A549 treated with ZK216348 at 1 μM for 4 hours (cell line): ENCODE measurements at places on chromosomes 7 and 10. TPM values are rescaled to one million over a fixed set of nuclear protein-coding genes. Genes with fewer than 3 reads are reported as not detected.

NOS3 gene
- 0.07 to 1.0 TPM (median 0.46 TPM) in 5 replicates for total RNA-seq

DPYSL4 gene
- 12.5 to 21.5 TPM (median 19.3 TPM) in 5 replicates for total RNA-seq

PTPRZ1 gene
- total RNA-seq = not detected in 5 replicates

CPVL gene
- total RNA-seq = 0.20 to 0.86 TPM (median 0.41 TPM) in 4 of 5 replicates, not detected in the other

FAM25C gene
- 1.5 to 4.0 TPM (median 2.4 TPM) in 3 of 5 replicates, not detected in the others for total RNA-seq

SLC16A9 gene
- 0.08 to 0.26 TPM (median 0.13 TPM) in 5 replicates for total RNA-seq

FEZF1 gene
- not detected in 5 replicates for total RNA-seq

KCTD7 gene
- total RNA-seq = 4.1 to 7.2 TPM (median 6.5 TPM) in 5 replicates

DGKI gene
- 0.11 to 0.97 TPM (median 0.35 TPM) in 3 of 5 replicates, not detected in the others for total RNA-seq

TMEM184A gene
- 6.8 to 14.2 TPM (median 11.3 TPM) in 5 replicates for total RNA-seq

SFTPD gene
- 0.19 to 0.41 TPM (median 0.21 TPM) in 5 replicates for total RNA-seq

PHYHIPL gene
- 0.13 to 0.44 TPM (median 0.20 TPM) in 5 replicates for total RNA-seq

TWNK gene
- 34.0 to 46.7 TPM (median 38.1 TPM) in 5 replicates for total RNA-seq

TRIM56 gene
- total RNA-seq = 8.6 to 18.6 TPM (median 14.5 TPM) in 5 replicates

HOXA11 gene
- 0.33 to 0.90 TPM (median 0.61 TPM) in 5 replicates for total RNA-seq

PPP1R3A gene
- total RNA-seq = not detected in 5 replicates
